Caki2 (cell line): ENCODE measurements at places on chromosomes 6 and 20. TPM values are rescaled to one million over a fixed set of nuclear protein-coding genes. Genes with fewer than 3 reads are reported as not detected.

MACROD2 gene
- 0.26 and 3.4 TPM in 2 replicates for total RNA-seq

GJA10 gene
- total RNA-seq = not detected in 2 replicates

DNAH8 gene
- total RNA-seq = not detected in 2 replicates

RSPH9 gene
- not detected in 2 replicates for total RNA-seq

ZNF165 gene
- 2.1 and 2.4 TPM in 2 replicates for total RNA-seq

SLC22A3 gene
- total RNA-seq = 2.4 and 2.5 TPM in 2 replicates

IRF4 gene
- total RNA-seq = not detected in 2 replicates

BTBD3 gene
- total RNA-seq = 21.7 and 44.2 TPM in 2 replicates
